ENCODE measurements at places on chromosomes 1 and 21.

- DNase-seq, result no peak
Measured at GRCh38 chr1:97797403-97798183, 123.2 kb downstream of the DPYD start.

- DNase-seq, result no peak
Measured at GRCh38 chr1:230906226-230906625, 37.9 kb upstream of the C1orf198 start.

DNA sequence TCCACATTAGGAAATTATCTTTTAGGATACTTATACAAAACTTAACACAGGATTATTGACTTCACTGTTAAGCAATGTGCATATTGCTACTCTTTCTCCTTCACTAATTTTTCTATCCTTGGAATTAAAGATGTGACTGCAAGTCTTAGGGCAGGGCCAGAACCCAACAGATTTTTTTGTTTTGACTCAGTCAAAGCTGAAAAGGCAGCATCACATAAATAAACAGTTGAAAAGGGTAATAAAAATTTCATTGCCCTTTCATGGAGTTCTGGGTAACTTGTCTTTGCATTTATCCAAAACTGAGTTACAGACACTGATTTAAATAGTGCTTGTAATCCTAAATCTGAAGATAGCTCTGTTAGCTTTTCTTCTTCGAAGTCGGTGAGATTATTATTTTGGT is 1.9 kb upstream of the TMEM35B start:
- no peak for DNase-seq

- DNase-seq, result no peak
Measured at GRCh38 chr21:41931041-41931451, 22.8 kb downstream of the C2CD2 start.

DNA sequence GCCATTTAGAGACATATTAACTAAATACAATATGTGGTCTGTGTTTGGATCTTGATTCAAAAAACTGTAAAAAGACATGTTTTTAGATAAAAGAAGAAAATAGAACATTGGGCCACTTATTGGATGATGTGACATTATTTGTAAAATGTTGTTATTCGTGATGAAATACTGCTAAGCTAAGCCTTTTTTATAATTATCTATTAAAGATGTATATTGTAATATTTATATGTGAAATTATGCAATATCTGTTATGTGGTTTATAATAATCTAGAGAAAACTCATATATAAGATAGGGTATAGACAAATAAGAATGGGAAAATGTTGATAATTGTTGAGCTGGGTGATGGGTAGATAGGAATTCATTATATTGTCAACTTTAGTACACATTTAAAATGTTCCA is 82.0 kb upstream of the RGS1 start:
- no peak for DNase-seq

DNA sequence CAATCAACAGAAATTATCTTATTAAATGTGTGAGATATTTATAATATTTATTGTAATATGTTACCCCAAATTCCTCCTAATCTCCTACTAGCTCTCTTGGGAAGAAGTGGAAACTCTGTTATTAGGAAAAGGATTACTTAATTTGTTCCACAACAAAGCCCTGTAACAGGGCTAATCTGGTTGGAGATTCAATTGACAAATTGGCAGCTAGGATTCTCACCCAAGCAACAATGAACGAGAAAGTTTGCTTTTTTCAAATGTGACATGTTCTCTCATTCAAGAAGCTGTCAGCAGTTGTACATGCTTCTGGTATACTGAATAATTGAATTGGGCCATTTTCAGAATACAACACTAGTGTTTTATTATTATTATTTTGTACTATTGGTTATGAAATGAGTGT is 367.9 kb upstream of the ADGRL4 start:
- DNase-seq, result no peak

DNA sequence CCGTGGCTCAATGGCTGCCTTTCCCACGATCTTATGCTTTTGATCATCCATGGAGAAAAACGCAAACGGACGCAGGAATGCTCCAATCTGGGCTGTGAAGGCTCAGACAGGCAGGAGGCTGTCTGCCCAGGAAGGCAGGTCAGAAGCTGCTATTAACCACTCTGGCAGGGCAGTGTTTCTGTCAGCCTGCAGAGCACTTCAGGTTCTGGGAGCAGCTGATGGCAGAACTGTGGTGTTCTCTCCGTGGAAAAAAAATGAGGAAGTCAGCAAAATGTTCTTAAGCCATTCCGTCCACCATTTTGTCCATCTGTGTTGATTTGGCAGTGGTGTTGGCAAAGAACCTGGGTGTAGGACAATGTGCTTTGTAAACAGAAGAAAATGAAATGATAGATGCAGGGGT is 91.7 kb downstream of the SIM2 start:
- no peak for DNase-seq

GRCh38 chr1:201348211-201348566 is 29.3 kb downstream of the TNNT2 start:
- DNase-seq, result no peak

- DNase-seq, result no peak
Measured at GRCh38 chr21:46110499-46111192, 12.7 kb downstream of the COL6A2 start.

GRCh38 chr1:80982831-80983230 is 817.9 kb upstream of the ADGRL2 start:
- no peak for DNase-seq

GRCh38 chr1:31487143-31487542 is 74.1 kb downstream of the SERINC2 start:
- no peak for DNase-seq

DNA sequence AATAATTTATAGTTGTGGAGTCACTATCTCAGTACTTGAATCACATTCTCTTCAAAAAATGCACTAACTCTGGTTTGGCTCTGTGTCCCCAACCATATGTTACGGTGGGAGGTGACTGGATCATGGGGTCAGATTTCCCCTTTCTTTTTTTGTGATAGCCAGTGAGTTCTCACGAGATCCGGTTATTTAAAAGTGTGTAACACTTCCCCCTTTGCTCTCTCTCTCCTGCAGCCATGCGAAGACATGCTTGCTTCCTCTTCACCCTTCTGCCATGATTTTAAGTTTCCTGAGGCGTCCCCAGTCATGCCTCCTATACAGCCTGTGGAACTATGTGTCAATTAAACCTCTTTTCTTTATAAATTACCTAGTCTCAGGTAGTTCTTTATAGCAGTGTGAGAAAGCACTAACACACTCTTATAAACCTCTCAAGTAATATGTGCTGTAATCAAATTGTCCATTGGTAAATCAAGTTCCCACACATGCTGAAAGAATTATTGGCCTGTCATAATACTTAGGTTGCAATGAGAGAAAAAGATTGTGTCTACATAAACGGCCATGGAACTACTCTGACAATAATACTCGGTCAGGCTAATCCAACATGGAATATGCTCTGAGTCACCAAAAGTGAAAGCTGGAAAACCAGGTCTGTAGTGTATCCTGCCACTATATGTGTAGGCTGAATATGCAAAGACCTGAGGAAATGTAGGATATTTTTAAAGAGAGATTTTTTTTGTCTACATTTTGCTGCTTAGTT is 107.5 kb downstream of the SLC44A5 start:
- no peak for DNase-seq

DNA sequence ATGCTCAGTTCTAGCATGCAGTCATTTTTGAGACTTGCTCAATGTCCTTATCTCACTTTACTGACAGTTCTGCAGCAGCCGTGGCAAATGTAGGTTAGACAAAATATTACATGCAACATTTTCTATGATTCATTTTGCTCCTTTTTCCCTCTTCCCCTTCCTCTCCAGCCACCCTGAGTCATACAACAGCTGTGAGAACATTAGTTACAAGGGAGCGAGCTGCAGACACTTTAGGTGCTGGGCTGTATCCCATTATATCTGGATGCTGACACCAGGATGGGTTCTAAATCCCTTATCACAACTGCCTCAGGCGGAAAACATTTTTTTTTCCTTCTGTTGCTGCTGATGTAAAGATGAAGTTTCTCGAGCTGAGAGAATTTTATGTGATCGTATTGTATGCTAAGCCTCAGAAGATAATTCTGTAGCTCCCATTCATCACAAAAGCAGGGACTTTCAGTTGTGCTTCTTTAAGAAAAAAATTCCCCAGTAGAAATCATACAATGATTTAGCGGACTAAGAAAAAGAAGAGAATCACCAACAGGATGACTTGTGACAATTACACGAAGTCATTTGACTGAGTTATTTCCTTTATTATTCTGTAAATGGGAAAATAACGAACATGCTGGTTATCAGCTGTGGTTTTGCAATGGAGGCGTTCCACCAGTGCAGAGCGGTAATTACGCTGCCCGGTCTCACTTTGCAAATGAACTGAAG is 345.0 kb downstream of the DISC1 start:
- DNase-seq, result no peak

DNA sequence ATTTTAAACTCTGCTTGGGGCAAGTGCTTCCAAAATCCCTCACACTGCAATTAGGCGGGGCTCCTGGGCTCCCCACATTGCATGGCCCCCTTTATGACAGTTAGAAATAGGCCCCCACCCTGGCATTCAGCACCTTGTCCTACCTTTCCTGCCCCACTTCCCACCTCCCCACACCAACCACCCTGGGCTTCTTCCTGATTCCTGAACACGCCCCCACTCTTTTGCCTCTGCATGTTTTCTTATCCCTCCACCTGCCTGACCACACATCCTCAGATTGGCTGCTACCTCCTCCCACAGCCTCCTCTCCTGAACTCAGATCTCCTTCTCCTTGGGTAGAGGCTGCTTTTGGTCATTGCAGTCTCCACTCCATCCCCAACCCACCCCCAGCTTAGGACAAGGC is 1.5 kb downstream of the MOB3C start:
- no peak for DNase-seq

DNA sequence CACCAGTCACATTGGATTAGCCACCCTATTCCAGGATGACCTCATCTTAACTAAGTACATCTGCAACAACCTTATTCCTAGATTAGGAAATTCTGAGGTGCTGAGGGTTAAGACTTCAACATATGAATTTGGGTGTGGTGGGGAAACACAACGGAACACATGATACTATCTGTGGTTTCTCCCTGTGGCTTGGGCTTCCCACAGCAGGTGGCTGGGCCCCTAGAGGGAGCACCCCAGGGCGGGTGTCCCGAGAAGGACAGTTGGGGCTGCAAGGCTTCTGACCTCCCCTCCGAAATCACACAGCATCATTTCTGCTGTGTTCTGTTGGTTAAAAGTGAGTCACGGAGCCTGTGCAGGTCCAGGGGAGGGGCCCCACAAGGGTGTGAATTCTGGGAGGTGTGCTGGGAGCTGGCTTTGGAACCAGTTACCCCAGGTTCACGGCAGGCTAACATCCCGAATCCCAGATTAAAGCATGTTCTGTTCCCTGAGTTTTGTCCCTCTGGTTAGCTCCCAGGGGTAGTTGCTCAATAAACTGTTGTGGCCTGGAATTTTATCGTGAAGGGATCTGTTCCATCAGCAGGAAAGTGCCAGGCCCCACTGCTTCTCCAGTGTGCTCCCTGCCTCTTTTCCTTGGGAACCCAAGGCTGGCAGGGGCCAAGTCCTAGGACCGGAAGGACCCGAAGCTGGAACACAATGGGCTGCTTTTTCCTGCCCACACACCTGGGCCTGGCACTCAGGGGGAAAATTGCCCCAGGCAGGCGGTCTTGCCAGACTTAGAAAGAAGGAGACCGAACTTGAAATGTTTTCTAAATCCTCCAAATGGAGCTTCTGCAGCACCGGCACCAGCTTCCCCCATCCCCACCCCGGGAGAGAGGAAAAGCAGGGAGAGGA is 154.0 kb upstream of the WNT4 start:
- no peak for DNase-seq

GRCh38 chr1:155026154-155026553 is 7.4 kb downstream of the DCST2 start:
- no peak for DNase-seq

DNA sequence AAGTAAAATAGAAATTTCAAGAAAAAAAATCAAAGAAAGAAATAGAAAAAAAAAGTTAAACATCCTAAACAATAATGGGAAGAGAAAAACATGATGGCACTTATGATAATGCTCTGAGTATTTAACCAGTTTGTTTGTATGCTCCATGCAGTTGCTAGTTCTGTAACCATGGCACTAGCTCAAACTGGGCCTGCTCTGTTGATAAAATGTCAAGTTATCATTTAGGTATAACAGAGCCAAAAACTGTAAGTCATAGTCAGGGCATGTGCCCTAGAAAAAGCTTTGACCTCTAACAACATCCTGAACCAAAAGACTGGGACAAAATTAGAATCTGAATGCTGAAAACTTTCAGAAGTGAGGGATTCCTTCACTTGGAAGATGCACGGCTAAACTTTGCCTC is 148.9 kb downstream of the KCNT2 start:
- DNase-seq, result no peak

DNA sequence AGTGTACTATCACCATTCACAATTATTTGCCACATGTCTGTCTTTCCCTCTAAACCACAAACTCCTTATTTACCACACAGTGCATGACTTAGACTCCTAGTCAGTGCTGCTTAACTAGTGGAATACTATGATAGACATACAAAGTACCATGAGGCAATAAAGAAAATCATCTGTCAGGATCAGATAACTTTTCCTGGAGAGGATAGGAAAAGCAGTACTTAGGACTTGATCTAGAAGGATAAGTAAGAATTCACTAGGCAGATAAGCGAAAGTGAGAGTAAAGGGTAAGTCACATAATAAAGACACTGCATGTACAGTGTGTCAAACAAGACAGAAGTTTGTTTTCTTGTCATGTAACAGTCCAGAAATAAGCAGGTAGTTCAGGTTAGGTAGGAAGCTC is 21.2 kb upstream of the TSPAN1 start:
- DNase-seq, result no peak

GRCh38 chr1:173688300-173688699 is 18.6 kb upstream of the ANKRD45 start:
- no peak for DNase-seq

DNA sequence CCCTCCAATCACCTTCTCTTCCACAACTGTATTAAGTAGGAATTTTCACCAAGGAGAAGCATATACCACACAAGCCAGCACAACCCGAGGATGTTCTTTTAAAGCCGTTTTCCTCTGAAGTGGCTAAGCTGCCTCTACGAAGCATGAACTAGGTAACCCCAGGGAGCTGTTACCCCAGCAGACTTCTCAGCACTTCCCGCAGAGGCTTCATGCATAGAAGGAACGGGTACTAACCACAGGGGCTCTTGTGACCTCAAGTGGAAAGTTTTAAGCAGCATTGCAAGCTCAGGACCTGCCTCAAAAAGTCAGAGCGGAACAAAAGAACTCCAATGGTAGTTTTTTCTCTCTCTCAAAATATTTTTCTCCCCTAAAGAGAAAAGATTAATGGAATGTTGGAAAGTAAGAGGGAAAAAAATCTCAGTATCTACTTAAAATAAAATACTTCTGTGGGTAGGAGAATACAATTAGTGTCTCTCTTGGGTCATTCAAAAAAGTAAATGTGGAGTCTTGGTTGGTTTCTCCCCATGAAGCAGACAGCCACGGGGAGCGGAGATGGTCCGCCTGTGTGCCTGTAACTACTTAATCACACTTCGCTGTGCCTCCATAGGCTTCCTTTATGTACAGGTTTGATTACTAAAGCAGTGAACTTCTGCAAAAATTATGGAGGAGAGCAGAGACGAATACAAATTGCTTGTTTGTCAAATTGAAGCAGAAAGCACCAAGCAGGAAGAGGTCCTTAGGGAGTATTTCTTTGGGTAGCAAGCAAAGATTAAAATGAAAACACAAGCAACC is 40.9 kb downstream of the STX6 start:
- DNase-seq, result no peak
